ENCODE measurements at places on chromosomes 6 and 20. TPM values are rescaled to one million over a fixed set of nuclear protein-coding genes. Genes with fewer than 3 reads are reported as not detected.

C6orf141 gene
- 22.6 TPM for total RNA-seq

SLC24A3 gene
- total RNA-seq, result 0.36 TPM

SLC22A2 gene
- total RNA-seq, result not detected

ZSCAN23 gene
- 1.7 TPM for total RNA-seq

OR2J2 gene
- total RNA-seq, result not detected

BTN2A1 gene
- 6.2 TPM for total RNA-seq

Data from nasal cavity respiratory epithelium epithelial cell of viscerocranial mucosa (primary cell).